ENCODE measurements at places on chromosomes 16 and 17.

DNA sequence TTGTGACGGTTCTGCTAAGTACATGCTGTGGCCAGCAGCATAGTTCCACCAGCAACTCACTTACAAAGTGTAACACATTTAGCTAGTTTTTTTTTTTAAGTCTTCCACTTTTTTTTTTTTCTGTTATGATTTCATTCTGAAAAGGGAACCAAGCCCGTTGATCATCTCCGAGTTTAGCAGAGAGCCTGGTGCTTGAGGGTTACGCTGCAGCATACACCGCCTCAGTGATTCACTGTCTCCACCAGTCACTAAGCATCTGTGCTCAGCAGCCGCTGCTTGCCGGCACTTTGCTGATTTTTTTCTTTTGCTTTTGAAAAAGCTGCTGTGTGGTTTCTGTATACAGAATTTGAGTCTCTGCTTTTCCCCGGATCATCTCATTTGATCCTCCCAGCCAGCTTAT is 194.5 kb upstream of the CDH13 start:
- no peak for DNase-seq

GRCh38 chr17:32927201-32927723 is 691 bp upstream of the TMEM98 start:
- DNase-seq, result no peak

GRCh38 chr17:82270651-82271050 is 2.8 kb downstream of the CSNK1D start:
- no peak for DNase-seq

DNA sequence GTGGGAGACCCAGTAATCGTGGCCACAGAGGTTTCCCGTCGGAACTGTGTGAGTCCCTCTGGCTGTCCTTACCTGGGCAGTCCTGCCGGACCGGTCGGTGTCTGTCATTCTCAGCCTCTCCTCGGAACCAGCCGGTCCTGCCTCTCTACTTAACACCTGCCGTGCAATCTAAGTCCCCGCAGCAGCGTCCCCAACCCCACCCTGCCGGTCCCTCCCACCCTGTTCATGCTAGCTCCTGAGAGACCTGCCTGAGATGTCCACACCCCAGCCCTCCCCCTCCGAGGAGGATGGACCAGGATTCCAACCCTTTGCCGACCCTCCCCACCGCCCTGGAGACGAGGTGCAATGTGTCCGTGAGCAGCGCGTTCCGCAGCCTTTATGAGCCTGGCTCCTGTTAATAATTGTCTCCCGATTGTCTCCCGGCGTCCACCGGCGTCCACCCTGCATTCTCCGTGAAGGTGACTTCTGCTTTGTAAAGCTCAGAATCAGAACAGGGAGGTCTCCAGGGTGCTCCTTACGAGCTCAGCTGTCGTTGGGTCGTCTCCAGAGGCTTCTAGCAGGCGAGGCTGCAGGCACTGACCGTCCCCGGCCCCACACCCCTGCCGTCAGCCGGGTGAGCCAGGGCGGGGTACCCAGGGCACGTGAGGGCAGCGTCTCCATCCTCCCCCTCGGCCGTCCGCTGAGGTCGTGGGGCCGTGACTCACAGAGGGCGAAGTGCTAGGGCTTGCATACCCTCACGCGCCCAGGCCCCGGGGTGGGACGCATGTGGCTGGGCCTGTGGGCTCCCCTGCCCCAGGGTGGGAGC is 10.1 kb downstream of the METRNL start:
- no peak for DNase-seq

- DNase-seq, result peak; percentile 58
Observed at GRCh38 chr17:49180303-49180702, 30.1 kb downstream of the GNGT2 start.

Measured in GM13977 (cell line).